Stimulated activated CD4-positive, alpha-beta T cell treated with anti-CD3 and anti-CD28 coated beads, Interleukin-1b, Interleukin-23, amount 100 ng/mL, for 1 hour (primary cell): ENCODE measurements at places on chromosomes 5 and 9.

DNA sequence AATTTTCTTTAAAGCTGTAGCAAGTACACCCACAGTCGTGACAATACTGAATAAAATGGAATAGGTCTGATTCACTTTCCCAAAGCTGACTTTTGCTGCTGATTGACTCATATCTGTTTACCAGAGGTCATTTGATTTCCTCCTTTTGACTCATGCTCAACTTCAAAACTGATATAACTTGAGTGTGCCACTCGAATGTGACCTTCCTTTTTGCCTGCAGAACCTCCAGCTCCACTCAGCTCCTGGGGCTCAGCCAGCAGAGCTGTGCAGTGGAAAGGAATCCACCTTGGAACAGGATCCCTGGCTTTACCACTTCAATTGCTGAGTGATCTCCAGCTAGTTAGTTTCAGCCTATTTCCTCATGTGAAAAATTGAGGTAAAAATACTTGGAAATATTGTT lies 84.1 kb downstream of the FEM1C start:
- DNase-seq: no peak

DNA sequence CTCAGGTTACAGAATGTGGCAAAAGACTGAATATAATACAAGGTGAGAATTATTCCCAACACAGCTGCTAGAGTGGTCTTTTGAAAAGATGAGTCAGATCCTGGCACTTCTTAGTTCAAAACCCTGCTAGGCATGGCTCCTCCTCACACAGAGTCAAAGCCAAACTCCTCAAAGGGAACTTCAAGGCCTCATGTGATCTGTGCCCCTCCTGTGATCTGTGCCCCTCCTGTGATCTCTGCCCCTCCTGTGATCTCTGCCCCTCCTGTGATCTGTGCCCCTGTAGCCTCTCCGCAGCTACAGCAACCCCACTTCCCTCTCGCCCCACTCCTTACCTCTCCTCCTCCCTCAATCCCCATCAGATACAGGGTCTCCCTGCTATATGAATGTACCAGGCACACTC lies 525.5 kb upstream of the CCNG1 start:
- DNase-seq: no peak

GRCh38 chr9:69996967-69997366 lies 46.7 kb upstream of the MAMDC2 start:
- DNase-seq: no peak

DNA sequence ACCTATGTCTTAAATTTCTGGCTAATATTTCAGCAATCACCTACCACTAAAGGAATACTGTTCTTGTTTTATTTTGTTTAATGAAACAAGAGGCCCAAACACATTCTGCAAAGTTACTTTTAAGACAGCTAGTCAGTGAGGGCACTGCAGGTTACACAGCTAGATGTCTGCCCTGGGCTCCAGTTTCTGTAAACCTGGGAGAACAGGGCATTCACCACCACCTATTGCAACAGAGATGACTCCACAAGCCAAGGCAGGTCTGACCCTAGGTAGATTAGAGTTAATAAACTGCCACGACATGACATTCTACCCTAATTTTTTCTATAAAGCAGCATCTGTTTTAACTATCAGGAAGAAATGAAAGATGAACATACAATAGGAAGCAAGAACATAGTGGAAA lies 90.8 kb downstream of the SLF1 start:
- no peak for DNase-seq

GRCh38 chr5:443239-444151 lies 519 bp downstream of the EXOC3 start:
- DNase-seq: no peak

GRCh38 chr9:30075451-30076199 lies 2308.8 kb upstream of the ACO1 start:
- DNase-seq: no peak
